ENCODE measurements at places on chromosomes 5 and 9.

- no peak for DNase-seq
These were observed 2.0 kb upstream of the ZNF622 start for GRCh38 chr5:16467363-16468219.

- DNase-seq = no peak
These were observed 9.4 kb upstream of the PLCXD3 start for GRCh38 chr5:41519801-41520200.

- no peak for DNase-seq
These were observed 126.4 kb upstream of the SLC12A2 start for GRCh38 chr5:127957183-127957582.

GRCh38 chr5:82720213-82721086 is 356.7 kb downstream of the TMEM167A start:
- no peak for DNase-seq

DNA sequence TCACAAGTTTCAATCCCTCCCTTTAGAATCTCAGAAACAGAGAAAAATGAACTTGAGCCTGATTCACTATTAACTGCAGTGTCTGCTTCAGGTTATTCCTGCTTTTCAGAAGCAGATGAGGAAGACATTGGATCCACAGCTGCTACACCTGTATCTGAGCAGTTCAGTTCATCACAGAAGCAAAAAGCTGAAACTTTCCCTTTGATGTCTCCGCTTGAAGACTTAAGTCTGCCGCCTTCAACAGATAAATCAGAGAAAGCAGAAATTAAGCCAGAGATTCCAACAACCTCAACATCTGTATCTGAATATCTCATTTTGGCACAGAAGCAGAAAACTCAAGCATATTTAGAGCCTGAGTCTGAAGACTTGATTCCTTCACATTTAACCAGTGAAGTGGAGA is 42.1 kb downstream of the CMYA5 start:
- DNase-seq = no peak

- DNase-seq = no peak
These were observed 2.6 kb downstream of the VDAC1 start for GRCh38 chr5:134001938-134002731.
